Activated CD4-positive, alpha-beta T cell treated with anti-CD3 and anti-CD28 coated beads for 36 hours (primary cell): ENCODE measurements at places on chromosomes 5 and 9. TPM values are rescaled to one million over a fixed set of nuclear protein-coding genes. Genes with fewer than 3 reads are reported as not detected.

HACD4 gene
- 2.7 TPM for total RNA-seq

SPATA24 gene
- total RNA-seq, result 5.9 TPM

TICAM2 gene
- total RNA-seq, result 1.7 TPM

SAXO1 gene
- total RNA-seq, result 0.11 TPM

GSN gene
- total RNA-seq, result 1.7 TPM

FCN1 gene
- total RNA-seq, result not detected

ENTREP1 gene
- total RNA-seq, result not detected

SLC6A3 gene
- not detected for total RNA-seq

SNCAIP gene
- total RNA-seq, result not detected

WDR38 gene
- total RNA-seq, result not detected

RLN2 gene
- total RNA-seq, result 4.9 TPM

FKBP15 gene
- 34.0 TPM for total RNA-seq

FOXD4 gene
- 0.16 TPM for total RNA-seq

CHMP5 gene
- 102 TPM for total RNA-seq

BTNL3 gene
- not detected for total RNA-seq

RASGRF2 gene
- total RNA-seq, result 14.2 TPM

IFNA21 gene
- not detected for total RNA-seq

FOXD4L6 gene
- total RNA-seq, result not detected

CRHBP gene
- total RNA-seq, result 0.23 TPM

GPR151 gene
- total RNA-seq, result not detected

CYLC2 gene
- total RNA-seq, result not detected

DMRT2 gene
- total RNA-seq, result not detected

PAEP gene
- total RNA-seq, result not detected

PCDH1 gene
- total RNA-seq, result not detected

PRDM9 gene
- not detected for total RNA-seq

TDRD7 gene
- 9.3 TPM for total RNA-seq

PCDHA9 gene
- not detected for total RNA-seq

PTGDS gene
- total RNA-seq, result not detected

FAT2 gene
- not detected for total RNA-seq
